ENCODE measurements at places on chromosomes 6 and 20. TPM values are rescaled to one million over a fixed set of nuclear protein-coding genes. Genes with fewer than 3 reads are reported as not detected.

Gene ACSS1
- total RNA-seq: 21.0 TPM

Gene RAE1
- total RNA-seq: 59.0 TPM

Gene BPIFB1
- total RNA-seq: 0.05 TPM

Gene SASH1
- 2.8 TPM for total RNA-seq

Gene RNF182
- 2.6 TPM for total RNA-seq

Gene ECHDC1
- total RNA-seq: 31.3 TPM

Gene HIVEP2
- total RNA-seq: 3.2 TPM

Gene GINM1
- total RNA-seq: 22.3 TPM

Gene MPC1
- total RNA-seq: 4.2 TPM

Gene SKIC2
- 19.9 TPM for total RNA-seq

Gene ADTRP
- 0.92 TPM for total RNA-seq

Gene WFDC2
- 0.15 TPM for total RNA-seq

Gene MICB
- 6.5 TPM for total RNA-seq

Gene NOX3
- total RNA-seq: not detected

Gene PHACTR3
- total RNA-seq: 0.45 TPM

Gene SIM1
- not detected for total RNA-seq

Gene CDH22
- total RNA-seq: 0.10 TPM
